ENCODE measurements at places on chromosomes 1 and 21.

DNA sequence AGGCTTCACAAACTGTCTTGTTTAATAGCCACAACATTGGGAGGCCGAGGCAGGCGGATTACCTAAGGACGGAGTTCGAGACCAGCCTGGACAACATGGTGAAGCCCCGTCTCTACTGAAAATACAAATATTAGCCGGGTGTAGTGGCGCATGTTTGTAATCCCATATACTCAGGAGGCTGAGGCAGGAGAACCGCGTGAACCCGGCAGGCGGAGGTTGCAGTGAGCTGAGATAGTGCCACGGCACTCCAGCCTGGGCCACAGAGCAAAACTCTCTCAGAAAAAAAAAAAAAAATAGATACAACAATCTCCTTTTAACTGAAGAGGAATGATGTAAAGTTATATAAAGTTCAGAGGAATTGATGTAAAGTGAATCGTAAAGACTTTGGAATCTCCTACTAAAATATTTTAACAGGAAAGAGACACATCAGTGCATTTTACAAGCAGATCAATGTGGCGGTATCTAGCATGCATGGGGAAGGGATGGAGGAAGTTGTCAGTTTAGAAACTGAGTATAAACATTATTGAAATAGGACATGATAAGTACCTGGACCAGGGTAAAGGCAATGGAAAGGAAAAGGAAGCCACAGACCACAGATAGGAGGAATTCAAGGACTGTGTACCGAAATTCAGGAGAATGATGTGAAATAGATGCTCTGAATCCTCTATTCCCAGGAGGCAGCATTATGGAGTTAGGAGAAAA is 41.5 kb downstream of the PTPRC start:
- no peak for DNase-seq

- DNase-seq: no peak
Observed at GRCh38 chr1:181219938-181220337, 131.4 kb downstream of the IER5 start.

- DNase-seq: no peak
Observed at GRCh38 chr1:72885017-72885416, 602.7 kb upstream of the NEGR1 start.

DNA sequence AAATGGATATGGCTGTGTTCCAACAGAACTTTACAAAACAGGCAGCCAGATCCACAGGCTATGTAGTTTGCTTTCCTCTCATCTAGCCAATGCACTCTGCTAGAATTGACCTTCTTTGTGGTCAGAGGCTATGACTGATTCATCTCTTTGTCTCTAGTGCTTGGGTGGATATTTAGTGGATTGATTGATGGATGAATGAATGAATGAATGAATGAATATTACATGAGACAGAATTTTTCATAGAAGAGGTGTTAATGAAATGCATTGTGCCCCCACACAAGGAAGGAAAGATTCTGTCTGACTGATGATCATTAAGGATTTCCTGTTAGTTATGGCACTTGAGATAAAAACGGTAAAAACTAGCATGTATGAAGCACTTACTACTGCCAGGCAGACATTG is 50.5 kb upstream of the ZYG11A start:
- DNase-seq: peak; percentile 47

DNA sequence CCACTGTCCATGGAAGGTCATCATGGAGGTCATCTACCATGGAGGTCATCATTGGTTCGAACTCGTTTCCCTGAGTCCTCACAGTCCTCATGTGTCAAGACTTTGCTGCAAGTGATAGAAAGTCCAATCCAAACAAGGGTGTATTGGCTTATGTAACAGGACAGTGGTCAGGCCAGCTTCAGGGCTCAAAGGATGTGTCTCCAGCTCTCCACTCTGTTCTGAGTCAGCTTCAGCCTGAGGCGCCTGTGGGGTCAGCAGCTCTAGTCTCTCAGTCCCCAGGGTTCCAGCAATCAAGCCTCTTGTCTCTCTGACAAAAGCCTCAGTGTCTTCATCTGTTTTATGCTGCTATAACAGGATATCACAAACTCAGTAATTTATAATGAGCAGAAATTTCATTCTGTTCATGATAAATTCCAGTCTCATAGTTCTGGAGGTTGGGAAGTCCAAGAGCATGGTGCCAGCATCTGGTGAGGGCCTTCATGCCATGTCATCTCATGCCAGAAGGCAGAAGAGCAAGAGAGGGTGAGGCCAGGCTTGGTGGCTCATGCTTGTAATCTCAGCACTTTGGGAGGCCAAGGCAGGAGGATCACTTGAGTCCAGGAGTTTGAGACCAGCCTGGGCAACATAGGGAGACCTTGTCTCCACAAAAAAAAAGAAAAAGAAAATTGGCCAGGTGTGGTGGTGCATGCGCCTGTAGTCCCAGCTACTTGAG is 19.5 kb downstream of the A3GALT2 start:
- DNase-seq: no peak

DNA sequence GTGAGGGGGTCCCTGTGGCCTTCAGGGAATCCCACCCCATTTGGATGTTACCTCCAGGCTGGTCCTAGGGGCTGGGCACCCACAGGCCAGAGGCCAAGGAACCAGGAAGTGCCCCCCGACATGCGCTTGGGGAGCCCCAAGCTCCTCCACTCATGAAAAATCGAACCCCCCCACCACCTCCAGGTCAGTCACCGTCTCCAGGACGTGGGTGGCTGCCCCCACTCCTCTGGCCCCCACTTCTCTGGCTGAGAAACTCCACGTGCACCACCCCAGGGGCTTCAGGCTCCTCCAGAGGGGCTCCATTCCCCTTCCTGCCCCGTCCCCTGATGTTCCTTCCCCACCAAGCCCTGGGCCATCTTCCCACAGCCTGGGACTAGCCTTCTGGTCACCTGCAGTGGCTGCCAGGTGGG is 30.5 kb upstream of the POFUT2 start:
- no peak for DNase-seq

DNA sequence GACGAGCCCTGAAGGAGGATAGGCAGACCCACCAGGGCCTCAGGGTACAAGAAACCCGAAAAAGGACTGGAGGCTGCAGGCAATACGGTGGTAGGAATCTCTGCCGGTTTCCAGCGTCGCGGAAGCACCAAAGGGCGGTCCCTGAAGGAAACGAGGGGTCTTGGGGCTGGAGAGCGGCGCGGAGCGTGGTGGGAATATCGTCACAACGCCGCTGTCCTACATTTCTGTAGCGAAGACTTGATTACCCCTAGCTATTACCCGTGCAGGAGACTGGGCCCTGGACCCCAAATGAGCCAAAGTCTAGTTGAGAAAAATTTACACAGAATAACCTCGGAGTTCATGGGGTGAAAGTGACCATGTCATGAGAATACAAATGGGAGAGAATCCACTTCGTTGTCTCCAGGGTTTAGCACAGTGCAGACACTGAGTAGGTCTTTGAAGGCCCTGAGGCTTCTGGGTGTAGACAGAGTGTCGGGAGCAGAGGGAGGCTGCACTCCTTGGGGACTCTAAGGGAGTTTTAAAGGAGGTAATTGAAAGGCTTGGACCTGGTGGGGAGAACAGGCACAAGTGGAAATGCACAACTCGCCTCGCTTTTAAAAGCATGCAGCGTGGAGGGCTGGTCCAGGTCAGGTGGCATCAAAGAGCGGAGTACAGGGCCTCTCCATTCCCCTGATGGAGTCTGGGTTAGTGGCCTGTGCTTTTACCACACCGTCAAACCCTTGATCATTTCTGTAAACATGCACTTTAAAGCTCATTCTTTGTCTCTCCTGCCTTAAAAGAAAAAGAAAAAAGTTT is 1.5 kb downstream of the ATP1A1 start:
- no peak for DNase-seq

DNA sequence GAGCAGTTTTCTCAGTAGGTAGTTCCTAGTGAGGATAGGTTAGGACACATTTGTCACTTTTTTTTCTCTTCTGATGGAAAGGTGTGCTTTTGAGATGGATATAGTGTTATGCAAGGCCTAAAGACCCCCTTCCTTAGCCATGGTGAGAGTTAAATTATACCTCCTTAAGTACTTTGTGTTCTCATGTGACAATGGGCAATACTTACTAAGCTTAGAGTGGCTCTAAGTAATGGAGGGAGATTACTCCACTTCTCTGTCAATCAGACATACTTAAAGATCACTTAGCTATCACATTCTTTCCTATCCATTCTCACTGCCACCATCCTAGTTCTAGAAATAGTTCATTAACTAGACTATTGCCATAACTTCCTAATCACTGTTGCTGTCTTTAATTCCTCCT is 265.6 kb downstream of the PBX1 start:
- DNase-seq: no peak

GRCh38 chr1:8082945-8083344 is 56.8 kb upstream of the ERRFI1 start:
- peak; percentile 58 for DNase-seq

DNA sequence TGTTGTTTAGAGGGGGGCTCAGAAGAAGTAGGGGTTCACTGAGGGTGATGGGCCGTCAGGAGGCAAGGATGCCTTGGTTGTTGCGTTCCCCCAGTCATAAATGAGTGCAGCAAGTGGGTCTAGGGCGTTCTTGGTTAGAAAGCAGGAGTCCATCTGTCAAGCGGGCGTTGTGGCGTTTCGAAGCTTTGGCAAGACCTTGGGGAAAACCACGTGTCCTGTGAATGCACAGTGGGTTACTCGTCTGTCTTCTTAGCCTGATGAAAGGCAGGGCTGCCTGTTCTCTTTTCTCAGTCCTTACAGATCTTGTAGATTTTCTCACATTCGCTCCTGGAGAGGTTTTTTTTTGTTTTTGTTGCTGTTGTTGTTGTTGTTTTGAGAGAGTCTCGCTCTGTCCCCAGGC is 6.3 kb upstream of the ZNF496 start:
- DNase-seq: no peak

GRCh38 chr21:36425286-36425685 is 40.1 kb downstream of the CHAF1B start:
- no peak for DNase-seq

DNA sequence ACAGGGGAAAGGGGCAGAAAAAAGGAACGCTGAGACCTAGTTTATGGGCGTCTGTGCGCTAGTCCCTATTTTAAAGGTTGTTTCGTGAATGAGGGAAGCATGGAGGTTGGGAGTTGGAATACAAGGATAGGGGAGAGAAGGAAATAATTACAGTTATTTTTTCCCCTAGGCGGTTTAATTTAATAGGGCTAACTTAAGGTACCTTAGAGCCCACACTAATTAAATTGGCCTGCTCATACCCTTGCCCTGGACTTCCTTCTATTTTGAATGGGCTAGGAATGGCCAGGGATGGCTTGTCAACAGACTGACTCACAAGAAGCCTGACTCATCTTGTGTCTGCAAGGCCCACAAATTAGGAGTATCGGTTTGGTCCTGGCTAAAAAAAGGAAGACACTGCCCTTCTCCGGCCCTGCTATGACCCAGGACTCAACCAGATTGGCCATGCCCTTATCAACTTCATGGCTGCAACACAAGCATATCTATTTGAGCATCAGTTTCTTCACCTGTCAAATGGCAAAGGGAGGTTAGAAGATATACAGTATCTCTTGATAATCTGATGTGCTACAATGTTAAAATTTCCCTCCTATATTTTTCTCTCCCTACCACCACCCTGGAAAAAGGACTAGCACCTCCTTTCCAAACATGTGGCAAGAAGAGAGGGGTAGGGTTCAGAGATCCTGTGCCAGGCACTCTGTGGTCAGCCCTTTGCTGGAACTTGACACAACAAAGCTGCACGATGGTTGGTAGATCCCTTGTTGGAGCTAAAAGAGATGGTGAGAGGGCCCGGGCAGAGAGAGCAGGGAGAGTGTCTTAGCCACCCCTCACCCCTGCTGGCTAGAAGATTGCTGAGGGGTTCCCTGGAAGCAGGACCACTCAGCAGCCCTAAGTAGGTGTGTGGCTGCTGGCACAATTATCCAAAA is 2.2 kb upstream of the SSBP3 start:
- DNase-seq: peak; percentile 91

GRCh38 chr1:69540052-69540451 is 27.7 kb upstream of the LRRC7 start:
- no peak for DNase-seq

DNA sequence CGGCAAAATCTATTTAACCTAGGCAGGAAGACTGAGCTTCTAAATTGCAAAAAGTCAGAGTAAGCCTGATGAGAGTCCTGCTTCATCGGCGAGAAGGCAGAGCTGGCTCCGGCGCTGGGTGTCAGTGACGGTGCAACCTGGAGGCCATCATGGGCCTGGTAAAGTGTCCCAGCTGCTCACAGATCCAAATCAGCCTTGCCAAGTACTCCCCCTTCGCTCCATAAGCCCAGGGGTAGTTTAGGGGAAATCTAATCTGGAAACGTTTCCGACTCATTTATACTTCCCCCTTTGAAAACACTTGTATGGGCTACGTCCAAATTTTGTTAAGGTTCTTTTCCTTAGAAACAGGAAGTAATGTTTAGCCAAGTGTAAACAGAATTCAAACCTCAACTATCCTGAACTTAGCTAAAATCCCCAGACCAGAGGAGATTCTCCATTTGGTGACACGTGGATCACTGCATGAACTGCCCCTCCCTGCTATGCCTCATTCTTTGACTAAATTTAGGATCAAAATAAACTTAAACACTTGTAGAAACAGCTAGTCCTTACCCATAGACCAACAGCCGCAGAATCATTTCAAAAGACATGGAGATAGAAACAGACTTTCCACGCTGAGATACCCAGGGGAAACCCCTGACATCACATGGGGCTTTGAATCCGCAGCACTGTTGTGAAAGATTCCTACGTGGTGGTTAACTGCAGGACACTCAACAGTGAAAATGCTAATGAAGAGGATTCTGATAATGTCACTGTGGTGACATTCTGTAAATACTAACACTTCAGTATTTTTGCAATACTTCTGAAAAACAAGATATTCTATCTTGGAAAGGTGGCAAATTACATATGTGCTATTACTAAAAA is 172.7 kb downstream of the TGFBR3 start:
- no peak for DNase-seq

- no peak for DNase-seq
Observed at GRCh38 chr1:51878308-51878615, 265 bp downstream of the NRDC start.

- no peak for DNase-seq
Observed at GRCh38 chr1:98546319-98546718, 115.2 kb upstream of the SNX7 start.

- DNase-seq: peak; percentile 37
Observed at GRCh38 chr1:156385534-156386031, 16.6 kb downstream of the RHBG start.

- DNase-seq: no peak
Observed at GRCh38 chr1:12026586-12026985, 7.3 kb downstream of the MIIP start.

DNA sequence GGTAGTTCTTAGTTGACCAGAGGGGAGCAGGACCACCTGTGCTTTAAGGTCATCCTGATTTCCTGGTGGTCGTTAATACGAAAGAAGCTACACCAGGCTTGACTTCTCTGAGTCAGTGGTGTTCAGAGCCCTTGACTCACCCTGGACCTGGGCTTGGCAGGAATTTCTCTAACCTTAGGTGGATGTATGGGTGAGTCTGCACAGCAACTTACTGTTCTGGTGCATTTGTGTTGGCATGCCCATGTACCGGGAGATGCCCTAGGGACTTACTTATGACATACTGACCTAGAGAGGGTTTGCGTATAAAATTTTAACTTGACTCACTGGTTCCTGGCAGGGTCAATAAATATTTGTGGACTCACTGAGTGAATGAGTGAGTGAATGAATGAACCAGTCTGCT is 304.6 kb downstream of the DISC1 start:
- peak; percentile 56 for DNase-seq
